ENCODE measurements at places on chromosomes 6 and 20.

- no peak for DNase-seq
Measured at GRCh38 chr6:15630202-15630601, 32.6 kb downstream of the DTNBP1 start.

DNA sequence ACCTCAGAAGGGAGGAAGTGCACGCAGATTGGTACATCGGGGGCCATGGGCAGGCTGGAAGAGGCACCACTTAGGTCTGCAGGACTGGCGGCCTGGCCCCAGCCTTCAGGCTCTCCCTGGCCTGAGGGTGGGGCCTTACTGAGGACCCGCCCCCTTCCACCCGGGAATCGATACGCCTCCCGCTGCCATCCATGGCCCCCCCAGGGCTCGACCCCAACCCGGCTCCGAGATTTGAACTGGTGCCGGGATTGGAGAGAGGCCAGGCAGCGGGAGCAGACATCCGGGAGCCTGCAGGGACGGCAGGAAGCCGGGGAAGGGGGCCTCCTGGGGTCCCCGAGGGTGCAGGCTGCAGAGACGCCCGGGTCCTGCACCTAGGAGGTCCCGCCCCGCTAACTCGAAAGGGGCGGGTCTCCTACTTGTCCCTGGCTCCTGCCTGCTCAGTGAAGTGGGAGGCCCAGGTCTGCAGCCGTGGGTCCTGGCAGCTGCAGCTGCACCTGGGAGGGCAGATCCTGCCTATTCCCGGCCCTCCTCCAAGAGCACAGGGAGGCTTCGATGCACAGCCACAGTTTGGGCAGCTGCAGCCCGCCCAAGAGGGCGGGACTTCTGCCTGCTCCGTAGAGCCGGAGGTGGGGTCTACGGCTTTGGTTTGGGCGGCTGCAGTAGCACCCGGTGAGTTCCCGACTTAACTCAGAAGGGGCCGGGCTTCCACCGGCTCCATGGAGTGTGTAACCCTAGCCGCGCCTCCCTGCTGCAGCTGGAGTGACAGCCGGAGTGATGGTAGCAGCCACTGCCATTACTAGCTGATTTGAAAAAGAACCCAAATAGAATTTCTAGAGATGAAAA, 35.2 kb upstream of the TBC1D22B start:
- peak; percentile 66 for DNase-seq

- DNase-seq, result no peak
Measured at GRCh38 chr6:30687659-30688431, 1.4 kb upstream of the PPP1R18 start.

DNA sequence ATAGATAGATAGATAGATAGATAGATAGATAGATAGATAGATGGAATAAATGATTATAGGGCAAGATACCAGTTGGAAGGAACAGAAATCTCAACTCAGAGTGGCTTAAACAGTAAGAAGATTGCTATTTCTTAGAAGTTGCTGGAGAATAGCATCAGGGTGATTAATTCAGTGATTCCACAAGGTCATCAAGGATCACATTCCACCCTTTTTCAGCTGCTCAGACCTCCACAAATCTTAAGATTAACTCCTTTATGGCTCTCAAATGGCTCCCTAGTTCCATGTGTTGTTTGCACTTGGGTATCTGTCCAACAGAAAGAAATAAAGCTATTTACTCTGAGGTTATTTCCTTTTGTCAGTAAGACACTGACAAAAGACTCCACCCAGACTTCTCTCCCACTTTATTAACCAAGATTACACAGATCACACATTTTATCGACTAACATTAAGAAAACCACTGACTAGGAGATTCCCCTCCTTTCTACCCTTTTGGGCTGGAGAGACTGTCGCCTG, 68.3 kb upstream of the KIF16B start:
- DNase-seq, result no peak

DNA sequence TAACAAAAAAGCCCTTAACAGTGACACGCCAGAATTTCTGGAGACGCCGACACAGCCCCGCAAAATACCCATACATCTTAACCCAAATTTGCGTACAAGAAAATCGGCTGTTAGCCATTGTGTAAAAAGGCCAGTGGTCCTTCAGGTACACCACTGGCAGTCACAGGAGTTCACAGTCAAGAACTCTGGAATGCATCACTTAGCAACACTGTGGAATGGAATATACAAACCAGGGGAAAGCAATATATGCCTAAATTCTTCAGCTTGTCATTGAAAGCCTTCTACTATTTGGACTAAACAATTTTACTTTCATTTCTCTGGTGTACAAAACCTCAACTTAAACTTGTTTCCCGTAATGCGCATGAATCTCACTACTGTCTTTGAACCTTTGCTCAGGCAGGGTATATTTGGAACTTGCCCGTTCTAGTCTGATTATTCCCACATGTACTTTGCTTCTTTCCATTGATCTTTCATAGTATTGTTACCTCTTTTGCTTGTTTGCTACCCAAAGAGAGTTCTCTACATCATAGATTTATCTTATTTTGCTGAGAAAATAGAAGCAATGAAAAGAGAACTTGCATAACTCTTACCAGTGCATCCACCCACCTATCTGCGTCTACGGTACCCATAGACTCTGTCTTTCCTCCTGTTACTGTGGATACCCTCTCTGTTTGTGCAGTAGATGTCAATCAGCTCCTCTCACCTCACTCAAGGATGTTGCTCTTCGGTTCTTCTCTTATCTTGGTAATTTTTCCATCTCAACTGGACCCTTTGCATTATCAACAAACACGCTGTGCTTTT, at the start of gene ARMH2:
ARMH2 (minus strand) TSS at position 178 of the 801 bp plus-strand sequence; CDS start at position 118, 60 bp downstream.
- no peak for DNase-seq

DNA sequence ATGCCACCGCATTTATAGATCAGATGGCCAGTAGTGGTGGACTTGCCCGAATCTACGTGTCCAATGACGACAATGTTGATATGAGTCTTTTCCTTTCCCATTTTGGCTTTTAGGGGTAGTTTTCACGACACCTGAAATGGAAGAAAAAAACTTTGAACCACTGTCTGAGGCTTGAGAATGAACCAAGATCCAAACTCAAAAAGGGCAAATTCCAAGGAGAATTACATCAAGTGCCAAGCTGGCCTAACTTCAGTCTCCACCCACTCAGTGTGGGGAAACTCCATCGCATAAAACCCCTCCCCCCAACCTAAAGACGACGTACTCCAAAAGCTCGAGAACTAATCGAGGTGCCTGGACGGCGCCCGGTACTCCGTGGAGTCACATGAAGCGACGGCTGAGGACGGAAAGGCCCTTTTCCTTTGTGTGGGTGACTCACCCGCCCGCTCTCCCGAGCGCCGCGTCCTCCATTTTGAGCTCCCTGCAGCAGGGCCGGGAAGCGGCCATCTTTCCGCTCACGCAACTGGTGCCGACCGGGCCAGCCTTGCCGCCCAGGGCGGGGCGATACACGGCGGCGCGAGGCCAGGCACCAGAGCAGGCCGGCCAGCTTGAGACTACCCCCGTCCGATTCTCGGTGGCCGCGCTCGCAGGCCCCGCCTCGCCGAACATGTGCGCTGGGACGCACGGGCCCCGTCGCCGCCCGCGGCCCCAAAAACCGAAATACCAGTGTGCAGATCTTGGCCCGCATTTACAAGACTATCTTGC, 725 bp downstream of the EEF1A1 start:
- DNase-seq, result peak; percentile 87

GRCh38 chr6:167428664-167429333, 103.9 kb downstream of the TTLL2 start:
- DNase-seq, result no peak

DNA sequence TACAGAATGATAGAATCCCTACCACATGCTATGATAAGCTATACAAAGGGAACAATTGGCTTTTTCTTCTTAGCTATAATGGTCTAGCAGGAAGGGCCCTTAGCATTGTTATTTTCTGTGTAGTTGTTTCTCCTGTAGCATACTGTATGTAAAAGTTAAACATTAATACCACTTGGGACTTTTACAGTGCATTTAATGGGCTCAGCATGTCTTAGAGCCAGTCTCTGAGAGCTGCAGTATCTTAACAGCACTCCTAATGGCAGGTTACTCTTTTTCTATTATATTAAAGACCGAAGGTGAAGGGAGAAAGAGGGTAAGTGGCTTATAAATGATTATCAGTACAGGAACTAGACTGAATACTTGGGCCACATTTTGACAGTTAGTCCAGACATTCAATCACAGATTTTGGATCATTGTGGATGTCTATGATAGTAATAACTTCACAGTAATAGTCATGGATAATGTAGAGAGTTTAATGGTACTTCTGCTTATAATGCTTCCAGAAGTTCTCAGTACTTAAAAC, 290.7 kb downstream of the PHF3 start:
- DNase-seq, result no peak

All from CD4-positive, alpha-beta T cell treated with Interleukin-4 for 4 hours (primary cell).